Stimulated activated CD8-positive, alpha-beta memory T cell treated with anti-CD3 and anti-CD28 coated beads, Interleukin-4, amount 100 ng/mL, for 24 hours (primary cell): ENCODE measurements at places on chromosomes 16 and 17.
A peak's percentile ranks its signal among the peaks of the same experiment; 100 is the strongest.

- no peak for DNase-seq
Measured at GRCh38 chr17:34269969-34270368, at the start of gene CCL7. Gene CCL7, plus strand, starts transcription at chr17:34270221. Its CDS starts 70 bp downstream, at chr17:34270291.

- no peak for DNase-seq
Measured at GRCh38 chr17:80838311-80839025, 153.2 kb upstream of the CHMP6 start.

- no peak for DNase-seq
Measured at GRCh38 chr17:6603744-6604325, 36.7 kb downstream of the KIAA0753 start.

DNA sequence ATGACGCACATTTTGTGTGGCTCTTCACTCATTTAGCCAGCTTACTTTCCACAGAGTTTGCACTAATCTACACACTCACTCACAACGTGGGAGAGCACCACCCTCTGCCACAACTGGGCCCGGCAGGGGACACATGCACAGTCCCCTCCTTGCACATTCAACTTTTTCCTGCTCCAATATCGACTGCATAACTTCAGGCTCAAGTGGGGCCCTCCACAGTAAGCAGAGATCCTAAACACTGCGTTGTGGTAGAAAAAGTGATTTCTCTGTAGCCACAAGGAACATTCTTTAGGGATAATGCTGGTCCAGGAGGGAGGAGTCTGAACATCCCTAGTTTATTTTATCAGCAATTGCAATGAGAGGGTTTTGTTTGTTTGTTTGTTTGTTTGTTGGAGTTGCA is 40.0 kb downstream of the MRPS23 start:
- DNase-seq: no peak

- peak; percentile 51 for DNase-seq
Measured at GRCh38 chr17:35433075-35433894, 985 bp upstream of the SLFN12 start.

GRCh38 chr17:53837131-53837530 is 14.4 kb downstream of the KIF2B start:
- no peak for DNase-seq

- no peak for DNase-seq
Measured at GRCh38 chr17:49914096-49914490, 54.9 kb upstream of the DLX4 start.

DNA sequence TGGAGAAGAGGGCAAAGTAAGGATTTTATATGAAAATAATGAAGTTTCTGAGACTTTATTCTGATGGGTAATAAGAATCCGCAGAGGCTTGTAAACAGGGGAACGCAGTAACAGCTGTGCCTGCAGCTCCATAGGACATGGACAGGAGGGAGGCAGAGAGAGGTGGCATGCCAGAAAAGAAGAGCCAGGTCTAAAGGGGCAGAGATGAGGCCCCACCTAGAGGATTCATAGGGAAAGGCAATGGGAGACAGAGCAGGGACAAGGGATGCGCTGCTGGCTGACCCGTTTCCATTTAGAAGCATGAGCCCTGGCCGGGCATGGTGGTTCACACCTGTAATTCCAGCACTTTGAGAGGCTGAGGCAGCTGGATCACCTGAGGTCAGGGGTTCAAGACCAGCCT is 340.3 kb upstream of the CDH5 start:
- no peak for DNase-seq

DNA sequence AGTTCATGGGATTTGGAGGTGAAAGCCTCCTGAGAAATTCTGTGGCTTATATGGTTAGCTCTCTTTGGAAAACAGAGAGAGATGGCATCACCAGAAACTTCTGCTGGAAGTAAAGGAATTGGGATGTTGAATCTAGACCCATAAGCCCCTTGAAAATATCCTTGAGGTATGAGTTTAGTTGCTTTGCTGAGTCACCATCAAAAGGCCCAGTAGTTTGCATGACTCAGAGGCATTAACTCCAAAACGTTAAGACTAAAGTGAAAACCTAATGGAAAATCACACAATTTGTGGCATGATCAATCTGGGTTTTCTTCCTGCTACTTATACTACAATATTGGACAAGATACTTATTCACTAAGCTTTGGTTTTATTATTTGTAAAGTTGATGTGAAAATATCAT is 349.2 kb upstream of the SALL1 start:
- DNase-seq: no peak

DNA sequence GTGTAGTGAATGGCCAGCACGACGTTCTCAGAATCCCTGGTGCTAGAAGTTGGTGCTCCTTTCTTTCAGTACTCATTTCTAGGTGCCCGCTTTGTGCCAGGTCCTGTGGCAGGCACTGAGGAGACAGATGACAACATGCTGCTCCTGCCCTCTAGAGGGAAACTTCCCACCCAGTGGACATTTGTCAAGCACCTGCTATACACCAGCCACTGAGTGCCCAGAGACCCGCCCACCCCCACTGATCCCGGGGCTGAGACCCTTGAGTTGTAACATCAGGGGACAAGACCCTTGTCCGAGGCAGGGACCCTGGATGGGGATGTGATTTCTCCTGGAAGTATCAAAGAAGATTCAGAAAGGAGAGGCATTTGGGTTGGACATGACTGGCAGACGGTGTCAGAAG is 25.1 kb downstream of the UNC13D start:
- DNase-seq: no peak

- DNase-seq: no peak
Measured at GRCh38 chr16:57299009-57299718, 14.7 kb upstream of the PLLP start.

DNA sequence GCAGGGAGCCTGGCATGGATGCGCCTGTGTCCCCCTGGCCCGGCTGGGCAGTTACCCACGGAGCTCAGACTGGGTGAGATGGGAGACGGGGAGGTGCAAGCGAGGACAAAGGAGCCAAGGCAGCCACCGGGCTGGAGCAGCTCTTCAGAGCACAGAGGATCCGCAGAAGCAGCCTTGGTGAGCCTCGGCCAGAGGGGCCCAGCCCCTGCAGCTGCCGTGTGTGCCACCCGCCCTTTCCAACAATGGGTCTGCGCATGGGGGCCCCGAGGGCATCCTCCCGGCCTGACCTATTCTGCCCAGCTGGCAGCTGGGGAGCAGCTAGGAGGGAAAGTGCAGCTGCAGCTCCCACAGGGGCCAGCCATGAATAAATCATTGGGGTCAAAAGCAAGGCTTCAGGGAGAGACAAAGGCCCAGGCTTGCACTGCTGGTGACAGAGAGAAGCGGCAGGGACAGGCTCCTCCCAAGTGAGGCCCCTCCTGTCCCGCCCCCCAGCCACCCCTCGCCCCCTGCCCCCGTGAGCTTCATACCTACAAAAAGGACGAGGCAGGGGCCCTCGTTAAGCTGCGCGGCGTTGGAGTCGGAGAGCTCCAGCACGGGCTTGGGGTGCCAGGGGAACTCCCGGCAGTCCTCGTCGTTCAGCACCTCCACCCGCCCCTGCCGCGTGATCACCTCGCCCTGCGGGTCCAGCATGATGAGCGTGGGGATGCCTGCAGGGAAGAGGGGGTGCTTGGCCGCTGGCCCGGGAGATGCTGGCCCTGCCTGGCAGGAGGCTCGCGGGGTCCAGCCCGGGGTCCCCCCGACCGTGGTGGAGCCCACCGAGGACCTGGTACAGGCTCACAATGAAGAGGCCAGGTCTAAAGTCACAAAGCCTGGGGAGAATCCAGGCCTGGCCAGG is 22.6 kb downstream of the MRM3 start:
- DNase-seq: no peak

GRCh38 chr17:30780343-30780742 is 44.1 kb downstream of the CRLF3 start:
- no peak for DNase-seq

DNA sequence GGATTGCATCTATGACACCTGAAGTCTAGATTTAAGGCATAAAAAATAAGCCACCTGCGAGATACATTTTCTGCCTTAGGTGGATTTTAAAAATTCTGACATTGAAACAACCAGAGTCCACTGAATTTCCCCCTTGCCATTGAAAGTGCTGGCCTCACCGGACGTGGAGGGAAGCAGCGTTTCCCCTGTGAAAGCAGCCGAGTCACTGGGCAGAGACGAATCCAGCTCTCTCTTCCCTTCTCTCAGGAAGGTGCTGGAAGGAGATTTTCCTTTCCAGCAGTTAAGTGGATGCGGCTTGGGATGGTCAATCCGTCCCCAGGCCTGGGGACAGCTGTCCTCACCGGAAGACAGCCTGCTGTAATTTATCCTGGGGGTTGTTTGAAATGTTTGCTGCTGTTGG is 270.9 kb upstream of the FOXF1 start:
- no peak for DNase-seq

GRCh38 chr17:29883497-29883896 is 46.5 kb downstream of the SSH2 start:
- DNase-seq: no peak

GRCh38 chr17:74824961-74825627 is 34.6 kb downstream of the GRIN2C start:
- DNase-seq: no peak

DNA sequence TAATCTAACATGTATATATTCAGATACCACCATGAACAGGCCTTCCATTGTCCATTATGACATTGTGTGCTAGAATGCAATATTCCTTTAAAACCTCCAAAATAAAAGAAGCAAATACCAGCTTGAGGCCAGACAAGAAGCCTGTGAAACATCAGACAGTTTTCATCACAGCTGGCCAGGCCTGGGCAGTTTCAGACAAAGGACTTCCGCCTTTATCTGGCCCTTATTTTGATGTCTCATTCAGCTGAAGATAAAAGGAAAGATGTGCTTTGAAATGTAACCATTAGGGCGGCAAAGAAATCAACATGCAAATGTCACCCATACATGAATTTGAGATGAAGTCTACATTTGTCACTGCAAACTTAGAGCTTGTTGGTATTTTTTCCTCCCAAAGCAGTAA is 737.5 kb downstream of the KCNJ2 start:
- DNase-seq: no peak

DNA sequence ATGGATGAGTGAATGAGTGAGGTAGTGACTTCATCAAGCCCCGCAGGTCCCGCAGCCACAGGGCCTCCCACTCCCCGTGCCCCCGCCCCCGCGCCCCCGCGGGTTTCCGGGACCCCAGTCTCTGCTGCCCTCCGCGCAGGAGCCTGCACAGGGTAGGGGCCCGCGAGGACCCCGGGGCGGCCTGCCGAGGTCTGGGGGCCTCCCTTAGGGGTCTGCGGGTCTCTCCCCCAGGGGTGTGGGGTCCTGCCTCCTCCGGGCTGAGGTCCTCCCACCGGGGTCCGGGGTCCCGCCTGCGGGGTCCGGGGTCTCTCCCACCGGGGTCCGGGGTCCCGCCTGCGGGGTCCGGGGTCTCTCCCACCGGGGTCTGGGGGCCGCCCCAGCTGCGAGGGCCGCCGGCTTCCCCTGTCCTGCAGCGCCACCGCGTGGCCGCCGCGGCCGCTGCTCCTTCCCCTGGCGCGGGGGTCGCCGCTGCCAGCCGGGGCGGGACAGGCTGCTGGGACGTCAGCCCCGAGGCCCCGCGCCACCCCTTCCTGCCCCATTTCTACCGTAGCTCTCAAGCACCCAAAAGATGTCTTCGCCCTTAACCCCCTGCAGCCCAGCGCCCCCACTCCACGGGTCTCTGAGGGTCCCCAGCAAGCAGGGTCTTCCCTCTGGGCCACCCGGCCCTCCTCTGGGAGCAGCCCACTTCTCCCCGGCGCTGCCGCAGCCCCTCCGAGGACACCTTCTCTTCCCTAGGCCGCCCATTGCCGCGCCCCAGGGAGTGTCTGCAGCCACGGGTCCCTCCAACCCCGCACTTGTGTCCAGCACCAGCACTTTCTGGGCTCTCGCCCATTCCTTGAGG is 10.4 kb upstream of the CHMP6 start:
- DNase-seq: no peak

DNA sequence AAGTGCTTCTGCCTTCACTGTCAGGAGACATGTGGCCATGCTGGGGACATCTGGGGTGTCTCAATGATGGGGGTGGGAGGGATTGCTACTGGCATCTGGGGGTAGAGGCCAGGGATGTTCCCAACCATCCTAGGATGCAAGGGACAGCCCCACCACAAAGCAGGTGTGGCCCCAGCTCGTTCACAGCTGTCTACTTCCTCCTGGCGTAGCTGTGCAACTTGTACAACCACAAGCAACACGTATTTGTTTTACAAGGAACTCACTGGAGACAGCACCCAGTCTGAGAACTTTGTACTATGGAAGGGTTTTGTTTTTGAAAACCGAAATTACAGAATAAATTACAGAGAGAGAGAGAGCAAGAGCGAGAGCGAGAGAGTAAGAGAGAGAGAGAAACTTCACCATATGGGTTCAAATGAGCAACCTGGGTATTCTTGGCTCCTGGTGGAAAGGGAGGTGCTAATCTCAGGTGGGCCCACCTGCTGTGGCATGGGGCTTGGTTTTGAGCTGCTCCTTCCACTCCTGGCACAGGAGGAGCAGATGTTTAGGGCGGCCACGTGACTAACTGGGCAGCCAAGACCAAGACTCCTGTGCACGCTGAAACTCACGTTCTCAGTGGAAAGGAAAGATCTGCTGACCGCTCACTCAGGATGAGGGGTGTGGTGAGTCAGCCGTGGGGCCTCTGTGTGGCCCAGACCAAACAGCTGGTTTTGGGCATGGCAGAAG is 17.5 kb upstream of the TNFRSF13B start:
- DNase-seq: no peak

DNA sequence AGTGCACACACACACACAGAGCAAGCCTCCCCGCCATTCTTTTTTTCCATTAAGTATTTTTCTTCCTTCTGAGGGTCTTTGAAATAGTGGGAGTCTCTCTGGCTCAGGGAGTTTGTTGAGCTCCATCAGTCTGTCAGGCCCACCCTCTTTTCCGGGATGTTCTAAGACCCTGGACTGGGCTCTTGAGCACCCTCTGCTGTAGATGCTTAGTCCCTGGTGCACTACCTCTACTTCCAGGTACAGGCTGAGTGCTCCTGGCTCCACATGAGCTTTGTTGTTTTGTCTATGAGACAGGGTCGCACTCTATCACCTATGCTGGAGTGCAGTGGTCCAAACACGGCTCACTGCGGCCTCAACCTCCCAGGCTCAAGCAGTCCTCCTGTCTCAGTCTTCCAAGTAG is 20.7 kb downstream of the LIMD2 start:
- no peak for DNase-seq

DNA sequence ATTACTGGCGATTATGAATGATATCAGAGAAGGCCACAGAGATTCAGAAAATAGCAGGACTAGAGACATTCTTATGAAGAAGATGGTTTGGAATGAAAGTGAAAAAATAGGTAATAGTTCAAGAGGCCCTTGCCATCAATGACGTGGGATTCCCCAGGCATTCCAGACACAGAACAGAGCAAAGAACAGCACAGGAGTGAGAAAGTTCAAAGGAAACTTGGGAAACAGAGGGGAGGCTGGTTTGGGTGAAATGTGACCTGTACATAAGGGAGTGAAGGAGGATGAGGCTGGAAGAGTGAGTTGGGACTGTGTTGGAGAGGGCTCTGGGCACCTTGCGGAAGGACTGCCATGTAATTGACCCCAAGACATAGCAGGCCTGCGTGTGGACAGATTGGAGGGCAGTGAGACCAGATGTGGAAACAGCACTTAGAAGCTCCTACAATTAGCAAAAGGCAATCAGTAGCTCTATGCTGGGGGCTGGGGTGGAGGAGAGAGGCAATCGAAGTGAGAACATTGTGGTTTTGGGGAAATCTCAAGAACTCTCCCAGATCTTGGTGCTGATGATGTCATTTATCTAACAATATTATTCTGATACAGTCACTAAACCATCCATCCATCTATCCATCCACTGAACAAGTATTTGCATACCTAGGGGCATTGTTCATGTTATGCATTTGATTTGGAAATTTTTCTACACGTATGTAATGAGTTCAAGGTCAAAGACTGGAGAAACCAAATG is 365.3 kb upstream of the ZFHX3 start:
- DNase-seq: no peak

- no peak for DNase-seq
Measured at GRCh38 chr17:54944796-54945195, 23.7 kb downstream of the COX11 start.
